ENCODE measurements at places on chromosomes 2 and 18.
A peak's percentile ranks its signal among the peaks of the same experiment; 100 is the strongest.

DNA sequence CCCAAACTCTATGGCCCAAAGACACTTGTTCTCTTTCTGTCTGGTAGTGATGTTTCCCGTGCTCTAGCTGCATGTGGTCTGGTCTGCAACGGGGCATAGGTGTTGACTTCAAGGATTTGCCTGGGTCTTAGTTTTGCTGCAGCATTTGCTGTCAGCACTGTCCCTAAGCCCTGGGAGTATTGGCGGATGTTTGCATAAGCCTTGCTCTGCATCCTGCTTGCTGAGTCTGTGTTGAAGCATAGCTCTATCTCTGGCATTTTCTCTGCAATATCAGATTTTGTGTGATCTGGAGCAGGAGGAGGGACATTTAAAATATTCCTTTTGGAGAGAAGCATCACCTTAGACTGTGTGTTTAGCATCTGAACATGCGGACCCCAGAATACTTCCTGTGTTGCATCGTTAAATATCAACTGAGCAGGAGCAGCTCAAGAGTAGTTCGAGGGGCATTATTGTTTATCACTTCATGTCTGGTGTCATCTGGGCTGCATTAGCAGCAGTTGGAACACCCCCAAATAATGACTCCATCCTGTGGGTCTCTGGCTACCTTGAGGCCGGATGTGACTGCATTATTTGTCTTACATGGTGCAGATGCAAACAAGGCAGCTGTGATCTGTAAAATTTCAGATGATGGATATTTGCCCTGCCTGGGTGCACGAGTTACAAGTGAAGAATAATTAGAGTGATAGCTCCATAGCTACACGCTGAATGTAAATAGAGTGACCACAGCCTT lies 231.7 kb downstream of the TRIB2 start:
- no peak for DNase-seq

GRCh38 chr2:85215448-85216401 lies 82.5 kb downstream of the TCF7L1 start:
- peak; percentile 78 for DNase-seq

GRCh38 chr2:85791704-85792565 lies 38.1 kb downstream of the ATOH8 start:
- DNase-seq, result no peak

DNA sequence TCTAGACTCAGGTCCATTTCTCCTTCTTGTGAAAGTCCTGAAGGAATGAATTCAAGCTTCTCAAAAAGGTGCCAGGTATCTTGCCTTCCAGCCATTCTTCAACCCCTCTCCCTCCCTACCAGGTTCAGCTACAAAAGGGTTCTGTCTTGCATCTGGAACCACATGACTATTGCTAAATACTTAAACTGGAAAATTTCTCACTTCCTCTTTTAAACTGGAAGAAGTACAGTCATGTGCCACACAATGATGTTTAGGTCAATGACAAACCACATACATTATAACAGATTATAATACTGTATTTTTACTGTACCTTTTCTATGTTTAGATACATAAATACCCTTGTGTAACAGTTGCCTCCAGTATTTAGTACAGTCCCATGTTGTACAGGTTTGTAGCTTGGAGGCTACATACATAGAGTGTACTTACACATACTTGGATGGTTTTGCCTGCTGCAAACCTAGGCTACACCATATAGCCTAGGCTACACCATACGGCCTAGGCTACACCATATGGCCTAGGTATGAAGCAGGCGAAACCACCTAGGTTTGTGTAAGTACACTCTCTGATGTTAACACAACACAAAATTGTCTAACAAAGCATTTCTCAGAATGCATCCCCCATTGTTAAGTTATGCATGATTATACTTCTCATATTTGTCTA lies 142.0 kb upstream of the DNMT3A start:
- no peak for DNase-seq

DNA sequence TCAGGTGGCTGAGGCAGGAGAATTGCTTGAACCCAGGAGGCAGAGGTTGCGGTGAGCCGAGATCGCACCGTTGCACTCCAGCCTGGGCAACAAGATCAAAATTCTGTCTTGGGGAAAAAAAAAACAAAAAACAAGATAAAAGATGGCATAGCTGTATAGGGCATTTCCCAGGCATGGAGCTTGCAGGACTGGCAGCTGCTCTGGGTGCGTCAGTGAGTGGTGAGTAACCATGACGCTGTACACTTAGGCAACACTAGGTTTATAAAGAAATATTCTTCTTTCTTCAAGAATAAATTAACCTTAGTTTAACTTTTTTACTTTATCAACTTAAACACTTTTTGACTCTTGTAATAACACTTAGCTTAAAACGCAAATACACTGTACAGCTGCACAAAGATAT lies 15.4 kb downstream of the TGOLN2 start:
- peak; percentile 53 for DNase-seq

- no peak for DNase-seq
Measured at GRCh38 chr2:72395096-72395495, 247.4 kb upstream of the CYP26B1 start.

DNA sequence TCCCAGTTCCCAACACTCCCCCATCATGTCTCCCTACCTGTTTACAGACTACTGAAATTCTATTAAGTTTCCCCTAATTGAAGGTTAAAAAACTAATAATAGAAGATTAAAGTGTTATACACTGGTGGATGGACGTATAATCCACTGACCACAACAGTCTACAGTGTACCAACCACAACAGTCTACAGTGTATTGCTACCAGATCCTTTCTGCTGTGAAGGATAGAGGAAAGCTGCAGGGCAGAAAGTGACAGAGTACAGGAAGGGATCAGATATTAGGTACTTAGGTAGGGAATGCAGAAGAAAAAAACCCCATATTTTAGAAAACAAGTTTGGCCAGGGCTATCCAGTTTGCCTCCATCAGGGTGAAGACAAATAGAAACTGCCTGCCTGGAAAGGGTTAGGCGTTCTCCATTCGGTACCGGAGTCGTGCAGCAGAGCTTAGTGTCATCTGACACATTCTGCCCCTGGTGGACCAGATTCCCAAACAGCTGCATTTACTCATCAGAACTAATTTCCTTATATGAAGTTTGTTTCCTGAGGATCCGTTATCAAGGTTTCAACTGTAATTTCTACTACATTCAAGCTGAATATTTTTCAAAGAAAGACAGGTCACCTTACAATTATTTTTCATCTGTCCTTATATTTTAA lies 49.9 kb downstream of the KLF7 start:
- DNase-seq, result peak; percentile 33

DNA sequence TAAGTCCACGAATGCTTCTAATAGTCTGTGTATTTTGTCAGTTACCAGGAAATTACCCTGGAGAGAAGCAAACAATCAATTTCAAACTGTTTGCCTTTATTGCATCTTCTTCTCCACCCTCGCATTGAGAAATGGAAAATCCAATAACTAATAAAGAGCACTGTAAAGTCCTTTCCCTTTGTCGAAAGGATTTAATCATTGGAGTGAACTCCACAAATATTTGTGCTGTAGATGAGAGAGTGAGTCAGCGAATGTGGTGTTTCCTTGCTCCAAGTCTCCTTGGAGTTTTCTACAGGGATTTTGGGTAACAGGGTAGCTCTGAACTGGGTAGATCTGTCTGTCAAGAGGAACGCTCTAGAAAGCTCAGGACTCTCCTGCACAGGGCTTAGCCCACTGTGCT lies 240.2 kb downstream of the KCNS3 start:
- DNase-seq, result peak; percentile 42

GRCh38 chr2:138630164-138630563 lies 128.6 kb downstream of the SPOPL start:
- no peak for DNase-seq

GRCh38 chr2:79083597-79084251 lies 4.1 kb downstream of the REG1B start:
- DNase-seq, result no peak

DNA sequence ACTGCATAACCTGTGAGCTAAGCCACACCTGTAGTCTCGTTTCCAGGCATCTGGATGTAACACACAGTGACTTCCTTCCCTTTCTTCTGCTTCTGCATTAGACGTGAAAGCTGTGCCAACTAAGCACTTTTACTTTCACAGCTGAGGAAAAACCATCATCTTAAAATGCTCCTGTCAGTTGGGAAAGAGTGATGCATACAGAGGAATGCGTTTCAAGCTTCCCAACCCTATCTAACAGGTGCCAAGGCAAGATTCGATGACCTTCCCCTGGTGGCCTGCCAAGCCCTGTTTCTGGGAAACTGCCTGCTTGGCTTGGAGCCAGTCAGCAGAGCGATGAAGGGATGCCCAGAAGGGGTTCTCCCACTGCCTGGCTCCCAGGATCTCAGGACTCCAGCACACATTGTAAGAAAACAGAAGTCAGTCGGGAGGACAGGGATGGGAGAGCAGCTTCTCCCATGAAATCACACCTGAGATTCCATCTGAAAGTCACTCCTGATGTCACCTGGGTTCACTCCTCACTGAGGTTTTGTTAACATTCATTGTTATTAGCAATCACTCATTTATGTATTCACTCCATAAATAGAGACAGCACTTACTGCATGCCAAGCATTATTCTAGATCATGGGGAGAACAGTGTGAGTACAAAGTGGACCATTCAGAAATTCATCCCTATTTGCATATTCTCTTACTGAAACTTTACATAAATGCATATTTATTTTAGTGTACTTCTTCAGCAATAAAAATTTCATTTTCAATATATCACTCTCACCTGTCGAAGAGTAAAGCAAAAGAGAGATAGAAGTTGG lies 64.1 kb downstream of the DTNA start:
- no peak for DNase-seq

DNA sequence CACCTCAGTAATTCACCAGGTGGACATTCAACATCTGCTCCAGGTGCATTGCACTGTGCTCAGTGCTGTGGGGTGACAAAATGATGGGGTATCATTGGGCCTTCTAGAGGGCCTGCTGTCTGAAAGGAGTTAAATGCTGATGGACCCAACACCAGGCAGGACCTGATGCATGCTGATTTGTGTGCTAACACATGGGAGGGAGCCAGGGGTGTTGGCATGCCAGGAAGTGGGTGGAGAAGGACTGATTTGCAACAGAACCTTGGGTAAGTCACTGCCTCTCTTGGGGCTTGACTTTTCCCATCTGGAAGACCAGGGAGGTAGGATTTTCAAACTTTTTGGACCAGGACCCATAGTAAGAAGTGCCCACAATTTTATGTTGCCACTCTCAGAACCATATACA lies 57.9 kb upstream of the CXCR4 start:
- DNase-seq, result no peak

- DNase-seq, result peak; percentile 10
Measured at GRCh38 chr18:2223849-2224248, 347.5 kb downstream of the METTL4 start.

DNA sequence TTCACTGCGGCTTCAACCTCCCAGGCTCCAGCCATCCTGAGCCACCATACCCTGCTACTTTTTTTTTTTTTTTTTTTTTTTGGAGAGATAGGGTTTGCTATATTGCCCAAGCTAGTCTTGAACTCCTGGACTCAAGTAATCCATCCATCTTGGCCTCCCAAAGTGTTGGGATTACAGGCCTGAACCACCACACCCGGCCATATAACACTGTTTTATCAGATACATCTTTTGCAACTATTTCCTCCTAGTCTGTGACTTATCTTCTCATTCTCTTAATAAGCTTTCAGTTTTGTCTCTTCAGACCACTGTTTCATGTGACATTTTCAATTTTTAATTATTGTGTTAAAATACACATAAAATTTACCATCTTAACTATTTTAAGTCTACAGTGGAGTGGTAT lies 35.7 kb upstream of the FAM117B start:
- no peak for DNase-seq

GRCh38 chr18:35171315-35171987 lies 69.4 kb upstream of the ZNF397 start:
- no peak for DNase-seq

DNA sequence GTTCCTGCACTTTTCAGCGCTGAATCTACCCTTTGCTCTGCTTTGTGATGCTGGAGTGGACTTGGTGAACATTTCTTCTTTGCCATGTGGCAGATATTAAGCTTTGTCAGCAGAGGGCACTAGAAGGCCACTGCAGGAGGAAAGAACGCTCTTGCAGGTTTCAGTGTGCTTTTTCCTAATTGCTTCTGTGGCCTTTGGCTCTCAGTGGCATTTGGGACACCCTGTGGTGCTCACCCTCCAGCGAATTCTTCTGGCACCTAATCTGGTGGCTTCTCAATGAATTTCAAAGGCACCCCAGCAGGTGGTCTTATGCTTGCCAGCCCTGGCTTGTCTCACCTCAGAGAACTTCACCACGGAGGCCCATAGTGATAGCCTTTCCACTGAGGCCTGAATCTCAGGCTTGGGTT lies 146.7 kb downstream of the MYO3B start:
- DNase-seq, result peak; percentile 38

GRCh38 chr2:237860273-237860935 lies 981 bp downstream of the RAMP1 start:
- DNase-seq, result peak; percentile 10
